Stromal cell of bone marrow (primary cell): ENCODE measurements at places on chromosomes 16 and 17.

DNA sequence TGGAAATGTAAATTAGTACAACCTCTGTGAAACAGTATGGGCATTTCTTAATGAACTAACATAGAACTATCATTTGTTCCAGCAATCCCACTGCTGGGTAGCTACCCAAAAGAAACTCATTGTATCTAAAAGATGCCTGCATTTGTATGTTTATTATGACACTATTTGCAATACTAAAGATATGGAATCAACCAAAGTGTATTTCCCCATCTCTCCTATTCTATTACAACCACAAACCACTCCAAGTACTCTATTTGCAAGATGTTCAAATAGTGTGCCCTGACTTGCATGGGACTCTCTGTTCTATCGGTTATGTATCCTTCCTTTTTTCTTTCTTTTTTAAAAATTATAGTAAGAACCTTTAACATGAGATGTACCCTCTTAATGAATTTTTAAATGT lies 845.2 kb downstream of the CDH11 start:
- no peak for DNase-seq

DNA sequence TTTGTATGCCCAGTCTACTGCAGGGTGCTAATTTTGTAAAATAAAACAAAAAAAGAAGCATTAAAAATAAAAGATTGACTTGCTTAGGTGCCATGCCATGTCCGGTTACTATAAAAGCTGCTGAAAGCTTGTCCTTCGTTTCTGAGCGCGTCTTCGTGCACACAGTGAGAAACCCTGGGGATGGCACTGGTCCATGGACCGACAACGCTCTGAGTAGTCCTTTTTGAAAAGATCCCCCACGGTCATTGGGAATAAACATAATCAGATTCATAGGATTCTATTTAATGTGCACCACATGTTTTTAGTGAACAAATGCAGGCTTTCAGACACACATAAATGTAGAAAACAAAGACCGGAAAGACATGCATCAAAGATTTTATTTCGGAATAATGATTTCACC lies 146.3 kb downstream of the XYLT1 start:
- no peak for DNase-seq

DNA sequence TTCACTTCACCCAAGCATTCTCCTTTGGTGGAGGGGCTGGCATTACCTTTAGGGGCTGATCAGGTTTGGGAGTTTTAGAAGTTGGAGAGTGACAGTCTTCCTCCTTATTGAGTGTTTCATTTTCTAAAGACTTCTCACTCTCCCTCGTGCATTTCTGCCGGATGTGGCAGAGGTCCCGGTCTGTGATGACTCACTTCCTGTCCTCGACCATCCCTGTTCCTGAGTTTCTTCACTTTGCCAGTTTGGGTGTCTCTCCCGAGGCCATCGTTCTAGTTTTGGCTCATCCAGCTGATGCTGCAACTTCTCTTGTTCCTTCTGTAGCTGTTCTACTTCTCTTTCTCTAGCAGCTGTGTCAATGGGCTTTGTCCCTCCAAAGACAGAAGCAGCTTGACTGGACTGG lies 104.3 kb downstream of the PHKB start:
- peak; percentile 48 for DNase-seq

GRCh38 chr17:22512506-22512905 lies 820.2 kb downstream of the KCNJ18 start:
- no peak for DNase-seq

- no peak for DNase-seq
These were observed 3.3 kb upstream of the HBZ start for GRCh38 chr16:149024-149660.

DNA sequence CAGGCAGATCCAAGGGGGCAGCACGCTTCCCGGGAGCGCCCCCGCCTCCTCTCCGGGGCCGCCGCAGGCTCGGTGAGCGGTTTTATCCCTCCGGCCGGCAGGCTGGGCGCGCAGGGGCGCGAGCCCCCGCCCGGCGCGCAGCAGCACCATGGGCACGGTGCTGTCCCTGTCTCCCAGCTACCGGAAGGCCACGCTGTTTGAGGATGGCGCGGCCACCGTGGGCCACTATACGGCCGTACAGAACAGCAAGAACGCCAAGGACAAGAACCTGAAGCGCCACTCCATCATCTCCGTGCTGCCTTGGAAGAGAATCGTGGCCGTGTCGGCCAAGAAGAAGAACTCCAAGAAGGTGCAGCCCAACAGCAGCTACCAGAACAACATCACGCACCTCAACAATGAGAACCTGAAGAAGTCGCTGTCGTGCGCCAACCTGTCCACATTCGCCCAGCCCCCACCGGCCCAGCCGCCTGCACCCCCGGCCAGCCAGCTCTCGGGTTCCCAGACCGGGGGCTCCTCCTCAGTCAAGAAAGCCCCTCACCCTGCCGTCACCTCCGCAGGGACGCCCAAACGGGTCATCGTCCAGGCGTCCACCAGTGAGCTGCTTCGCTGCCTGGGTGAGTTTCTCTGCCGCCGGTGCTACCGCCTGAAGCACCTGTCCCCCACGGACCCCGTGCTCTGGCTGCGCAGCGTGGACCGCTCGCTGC lies 832 bp downstream of the CDK5R1 start:
- no peak for DNase-seq

DNA sequence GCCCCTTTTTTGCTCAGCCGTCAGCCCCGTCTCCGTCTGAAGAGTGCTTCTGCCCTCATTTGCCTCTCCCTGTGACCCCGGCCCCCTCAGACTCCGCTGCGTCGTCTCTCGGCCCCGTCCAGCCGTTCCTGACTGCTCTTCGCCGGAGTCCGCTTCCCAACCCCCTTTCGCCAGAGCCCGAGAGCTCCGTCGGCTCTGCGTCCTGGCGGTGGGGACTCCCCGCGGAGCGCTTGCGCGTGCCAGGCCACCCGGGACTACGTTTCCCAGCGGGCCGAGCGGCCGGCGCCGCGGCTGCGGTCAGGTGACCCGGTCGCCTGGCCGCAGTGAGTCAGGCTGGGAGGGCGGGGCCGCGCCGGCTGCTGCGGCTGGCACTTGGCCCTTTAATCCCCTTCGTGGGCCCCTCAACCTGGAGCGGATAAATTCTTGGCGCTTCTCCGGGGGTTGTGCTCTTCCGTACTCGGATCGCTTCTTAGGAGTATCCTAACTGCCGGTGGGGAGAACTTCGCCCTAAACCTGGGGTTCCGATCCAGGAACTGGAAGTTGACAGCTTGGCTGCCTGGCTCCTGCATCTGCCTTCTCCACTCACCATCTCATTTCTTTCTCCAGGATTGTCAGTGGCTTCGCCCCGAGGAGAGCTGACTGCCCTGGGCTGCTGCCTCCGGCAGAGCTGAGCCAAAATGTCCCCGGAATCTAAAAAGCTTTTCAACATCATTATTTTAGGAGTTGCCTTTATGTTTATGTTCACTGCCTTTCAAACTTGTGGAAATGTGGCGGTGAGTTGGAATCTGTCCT lies at the start of gene MFSD11:
Gene MFSD11 (plus strand): TSS at position 444 of the 792 bp plus-strand sequence. CDS start 234 bp downstream, at position 678.
- peak; percentile 82 for DNase-seq

GRCh38 chr16:68770671-68771070 lies 33.6 kb downstream of the CDH1 start:
- no peak for DNase-seq

DNA sequence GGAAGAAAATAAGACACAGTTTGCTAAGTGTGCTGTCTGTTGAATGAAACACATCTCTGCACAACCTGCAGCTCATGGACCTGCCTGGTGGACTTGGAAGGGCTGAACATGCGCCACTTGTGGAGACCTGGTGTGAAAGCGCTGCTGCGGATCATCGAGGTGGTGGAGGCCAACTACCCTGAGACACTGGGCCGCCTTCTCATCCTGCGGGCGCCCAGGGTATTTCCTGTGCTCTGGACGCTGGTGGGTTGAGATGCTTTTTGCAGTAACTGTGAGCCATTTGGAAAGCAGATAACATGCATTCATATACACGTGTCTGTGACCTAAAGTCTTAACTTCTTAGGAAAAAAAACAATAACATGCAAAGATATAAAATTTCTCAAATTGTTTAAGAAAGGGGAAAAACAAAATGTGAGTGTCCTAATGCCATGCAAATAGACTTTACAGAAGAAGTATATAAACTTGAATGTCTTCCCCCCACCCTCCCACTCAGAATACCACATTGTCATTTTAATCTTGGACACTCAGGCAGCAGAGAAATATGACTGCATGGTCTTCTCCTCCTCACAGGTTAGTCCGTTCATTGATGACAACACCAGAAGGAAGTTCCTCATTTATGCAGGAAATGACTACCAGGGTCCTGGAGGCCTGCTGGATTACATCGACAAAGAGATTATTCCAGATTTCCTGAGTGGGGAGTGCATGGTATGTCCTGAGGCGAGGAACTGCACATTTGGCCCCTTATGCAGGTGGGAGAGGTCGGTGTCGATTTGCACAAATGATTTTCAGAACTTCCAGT lies 65.6 kb downstream of the SEC14L1 start:
- no peak for DNase-seq

DNA sequence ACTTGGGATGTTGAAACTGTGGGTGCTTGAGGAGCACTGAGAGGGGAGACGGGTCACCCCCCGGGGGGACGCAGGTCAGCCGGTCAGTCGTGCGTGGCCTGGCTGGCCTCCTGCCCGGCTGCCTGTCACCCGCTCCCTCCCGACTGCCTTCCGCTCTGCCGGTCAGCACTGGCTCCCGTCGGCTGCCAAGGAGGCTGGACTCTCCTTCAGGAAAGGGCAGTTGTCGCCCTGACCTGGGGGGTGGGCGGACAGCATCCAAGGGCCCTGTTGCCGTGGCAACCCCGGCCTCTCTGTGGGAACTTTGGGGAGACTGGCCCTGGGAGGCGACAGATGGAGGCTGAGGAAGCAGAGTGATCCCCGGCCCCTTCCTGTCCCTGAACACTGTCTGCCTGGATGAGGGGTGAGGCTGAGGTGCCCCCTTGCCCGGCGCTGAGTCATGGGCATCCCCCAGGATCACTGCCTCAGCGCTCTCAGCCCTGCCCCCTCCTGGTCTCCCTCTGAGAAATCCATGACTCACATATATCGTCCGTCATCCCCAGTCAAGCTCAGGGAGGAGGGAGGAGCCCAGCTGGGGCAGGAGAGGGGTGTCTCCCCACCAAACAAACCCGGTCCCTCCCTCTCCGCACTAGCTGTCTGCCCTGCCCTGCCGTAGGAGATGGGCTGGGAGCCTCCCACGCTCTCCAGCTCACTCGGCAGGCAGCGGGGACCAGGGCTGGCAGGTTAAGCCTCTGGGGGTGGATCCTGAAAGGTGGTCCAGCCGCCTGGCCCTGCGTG lies at the start of gene ADGRG1:
Gene ADGRG1 (plus strand): TSS at position 623 of the 774 bp plus-strand sequence. CDS start 21,658 bp downstream, outside the sequence.
- peak; percentile 95 for DNase-seq

- no peak for DNase-seq
These were observed 26.1 kb downstream of the GLG1 start for GRCh38 chr16:74580833-74581232.

- DNase-seq, result no peak
These were observed 75.5 kb downstream of the ZNF423 start for GRCh38 chr16:49780433-49780832.
